ENCODE measurements at places on chromosomes 3 and 15. TPM values are rescaled to one million over a fixed set of nuclear protein-coding genes. Genes with fewer than 3 reads are reported as not detected.

Gene OR4M2
- not detected for total RNA-seq

- peak overlapping the region; percentile 58 for H3K27ac ChIP-seq
- no peak for DNase-seq
- peaks cover 38% of the 10 kb centered on the region for H3K4me1 ChIP-seq
- H3K36me3 ChIP-seq, result peaks cover 15% of the 10 kb centered on the region
- peak overlapping the region; percentile 58 for H3K4me3 ChIP-seq
Measured at GRCh38 chr15:67746022-67746421, 79.3 kb upstream of the SKOR1 start.

DNA sequence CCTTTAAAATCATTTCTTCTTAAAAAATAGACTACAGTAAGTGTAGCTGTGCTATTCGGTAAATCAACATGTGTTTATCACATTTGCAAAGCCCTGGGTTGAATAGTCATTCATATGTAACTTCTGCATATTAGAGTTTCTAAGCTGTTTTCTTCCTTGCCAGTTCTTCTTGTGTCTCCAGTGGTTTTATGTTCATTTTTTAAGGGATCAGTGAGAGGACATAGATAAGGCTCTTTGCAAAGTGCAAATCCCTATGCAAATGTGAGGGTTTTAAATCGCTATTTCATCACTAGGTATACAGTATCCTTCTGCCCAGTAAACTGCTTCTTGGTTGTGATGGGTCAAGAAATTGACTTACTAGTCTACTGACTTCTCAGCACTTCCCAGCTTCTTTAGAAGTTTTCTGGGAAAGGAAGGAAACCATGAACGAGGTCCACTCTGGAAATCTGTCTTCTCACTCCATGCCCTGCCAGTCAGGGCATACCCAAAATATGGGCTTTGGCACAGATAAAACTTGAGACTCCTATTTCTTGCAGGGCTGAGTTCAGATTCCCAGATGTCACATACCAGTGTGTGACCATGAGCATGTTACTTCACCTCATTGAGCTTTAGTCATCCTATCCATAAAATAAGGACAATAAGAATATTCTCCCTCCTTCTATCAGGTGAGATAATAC is 38.8 kb upstream of the ADAMTS9 start:
- H3K4me3 ChIP-seq, result no peak overlapping the region
- no peaks in the 10 kb centered on the region for H3K27me3 ChIP-seq
- H3K36me3 ChIP-seq, result no peaks in the 10 kb centered on the region

Gene DISP2
- 2.0 TPM for total RNA-seq

Gene CPN2
- total RNA-seq, result not detected

Measured in activated naive CD8-positive, alpha-beta T cell treated with anti-CD3 and anti-CD28 coated beads, Interleukin-2, amount 10 ng/mL, durations not matched to agents 7 days and 5 days (primary cell).